ENCODE measurements at places on chromosomes 5 and 9.

- DNase-seq: no peak
Observed at GRCh38 chr5:162487528-162488525, 420.3 kb downstream of the GABRG2 start.

DNA sequence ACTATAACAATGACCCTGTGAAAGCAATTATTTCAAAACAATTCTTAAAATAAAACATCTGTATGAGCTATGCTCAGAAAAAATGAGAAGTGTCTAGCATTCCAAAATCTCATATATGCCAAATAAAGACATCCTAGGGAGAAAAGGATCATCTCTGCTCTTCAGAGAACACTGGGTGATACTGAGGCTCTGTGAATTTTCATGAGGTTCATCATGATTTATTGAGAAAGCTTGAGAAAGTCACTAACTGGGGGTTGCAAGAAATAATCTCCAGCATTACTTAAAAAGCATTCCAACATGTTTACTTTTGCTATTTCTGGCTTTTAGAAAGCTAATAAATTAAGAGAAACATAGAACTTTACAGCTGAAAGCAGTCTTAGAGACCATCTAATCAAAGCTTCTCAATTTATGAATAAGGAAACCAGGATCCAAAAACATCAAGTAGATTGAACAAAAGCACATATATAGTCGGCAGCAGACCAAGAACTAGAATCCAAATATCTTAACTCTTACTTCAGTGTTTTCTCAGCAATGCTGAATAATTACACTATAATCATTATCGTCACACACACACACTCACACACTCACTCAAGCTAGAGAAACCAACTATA, 372.8 kb downstream of the NR2F1-AS1 start:
- no peak for DNase-seq

DNA sequence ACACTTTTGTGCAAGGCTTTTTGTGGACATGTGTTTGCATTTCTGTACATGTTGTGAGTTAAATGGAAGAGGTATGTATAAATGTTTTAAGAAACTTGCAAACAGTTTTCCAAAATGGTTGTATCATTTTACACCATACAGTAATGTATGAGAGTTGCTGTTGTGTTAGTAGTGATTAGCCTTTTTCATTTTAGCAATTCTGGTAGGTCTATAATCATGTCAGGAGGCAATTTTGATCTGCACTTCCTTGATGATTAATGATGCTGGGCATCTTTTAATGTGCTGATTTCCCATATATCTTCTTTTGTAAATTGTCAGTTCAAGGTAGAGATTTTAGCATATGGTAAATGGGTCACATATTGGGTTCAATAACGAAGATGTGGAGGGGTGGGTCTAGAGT, 87.3 kb downstream of the ANKRD18B start:
- no peak for DNase-seq

- DNase-seq: no peak
Observed at GRCh38 chr5:9071524-9071923, 474.4 kb downstream of the SEMA5A start.

- DNase-seq: no peak
Observed at GRCh38 chr5:146967646-146968045, 89.1 kb upstream of the PPP2R2B start.

DNA sequence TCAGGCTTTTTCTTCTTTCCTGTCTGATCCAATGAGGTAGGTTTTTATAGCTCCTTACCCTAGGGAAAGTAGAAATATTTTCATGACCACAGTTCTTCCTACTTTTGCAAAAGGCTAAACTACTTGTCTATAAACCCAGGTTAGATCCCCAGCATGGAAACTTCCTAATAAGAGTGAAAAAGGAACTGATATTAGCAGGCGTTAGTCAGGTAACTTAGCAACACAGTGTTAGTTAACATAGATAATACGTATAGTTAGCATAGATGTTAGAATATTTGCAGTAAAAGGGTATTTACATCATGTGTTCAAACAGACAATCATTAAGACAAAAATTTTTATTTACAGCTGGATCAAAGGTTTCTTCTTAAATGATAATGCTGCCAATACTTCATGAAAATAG, 162.9 kb upstream of the DAB2 start:
- no peak for DNase-seq

DNA sequence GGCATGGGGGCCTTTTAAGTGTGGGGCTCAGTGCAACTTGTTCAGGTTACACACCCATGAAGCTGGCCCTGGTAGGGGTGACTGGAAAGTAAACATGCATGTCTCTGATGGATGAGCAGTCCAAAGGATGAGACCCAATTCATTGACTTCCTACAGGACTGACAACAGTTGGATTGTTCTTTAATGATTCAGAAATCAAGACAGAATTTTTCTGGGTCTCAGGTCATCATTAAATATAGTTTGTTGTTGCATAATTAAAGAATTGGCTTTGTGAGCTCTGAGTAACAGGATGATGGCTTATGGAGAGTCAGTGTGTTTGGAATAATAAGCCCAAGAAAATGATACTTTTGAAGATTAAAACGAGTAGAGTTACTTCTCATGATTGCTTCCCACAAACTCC, 604.2 kb upstream of the CLINT1 start:
- DNase-seq: no peak

GRCh38 chr5:87829217-87829551, 416.5 kb upstream of the CCNH start:
- no peak for DNase-seq

- DNase-seq: no peak
Observed at GRCh38 chr5:144134194-144134826, 36.1 kb downstream of the YIPF5 start.

GRCh38 chr5:125574491-125575044, 828.1 kb upstream of the ZNF608 start:
- no peak for DNase-seq

GRCh38 chr9:22383718-22384117, 62.9 kb upstream of the DMRTA1 start:
- no peak for DNase-seq

DNA sequence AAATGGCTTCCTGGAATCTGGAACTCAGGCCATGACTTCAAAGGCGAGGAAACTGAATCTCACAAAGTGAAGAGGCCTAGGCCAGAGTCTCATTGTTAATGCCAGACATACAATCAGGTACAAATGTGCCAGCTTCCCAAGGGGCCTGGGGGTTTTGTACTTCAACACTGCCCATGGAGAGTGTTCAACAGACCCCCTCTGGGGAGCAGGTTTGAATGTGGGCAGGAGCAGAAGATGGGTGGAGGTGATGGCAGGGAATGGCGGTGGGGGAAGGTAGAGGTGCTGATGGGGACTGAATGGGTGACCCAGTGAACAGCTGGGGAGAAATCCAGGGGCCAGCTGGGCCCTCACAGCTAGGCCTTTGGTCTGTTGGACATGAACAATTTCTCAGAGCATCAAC, 12.0 kb downstream of the FOXI1 start:
- DNase-seq: no peak

GRCh38 chr5:177111720-177112394, 21.7 kb upstream of the NSD1 start:
- DNase-seq: no peak

GRCh38 chr5:124754206-124754927, 7.9 kb upstream of the ZNF608 start:
- no peak for DNase-seq

- no peak for DNase-seq
Observed at GRCh38 chr5:176474476-176474875, 26.3 kb downstream of the FAF2 start.

GRCh38 chr5:31361234-31361633, 167.7 kb downstream of the CDH6 start:
- no peak for DNase-seq

DNA sequence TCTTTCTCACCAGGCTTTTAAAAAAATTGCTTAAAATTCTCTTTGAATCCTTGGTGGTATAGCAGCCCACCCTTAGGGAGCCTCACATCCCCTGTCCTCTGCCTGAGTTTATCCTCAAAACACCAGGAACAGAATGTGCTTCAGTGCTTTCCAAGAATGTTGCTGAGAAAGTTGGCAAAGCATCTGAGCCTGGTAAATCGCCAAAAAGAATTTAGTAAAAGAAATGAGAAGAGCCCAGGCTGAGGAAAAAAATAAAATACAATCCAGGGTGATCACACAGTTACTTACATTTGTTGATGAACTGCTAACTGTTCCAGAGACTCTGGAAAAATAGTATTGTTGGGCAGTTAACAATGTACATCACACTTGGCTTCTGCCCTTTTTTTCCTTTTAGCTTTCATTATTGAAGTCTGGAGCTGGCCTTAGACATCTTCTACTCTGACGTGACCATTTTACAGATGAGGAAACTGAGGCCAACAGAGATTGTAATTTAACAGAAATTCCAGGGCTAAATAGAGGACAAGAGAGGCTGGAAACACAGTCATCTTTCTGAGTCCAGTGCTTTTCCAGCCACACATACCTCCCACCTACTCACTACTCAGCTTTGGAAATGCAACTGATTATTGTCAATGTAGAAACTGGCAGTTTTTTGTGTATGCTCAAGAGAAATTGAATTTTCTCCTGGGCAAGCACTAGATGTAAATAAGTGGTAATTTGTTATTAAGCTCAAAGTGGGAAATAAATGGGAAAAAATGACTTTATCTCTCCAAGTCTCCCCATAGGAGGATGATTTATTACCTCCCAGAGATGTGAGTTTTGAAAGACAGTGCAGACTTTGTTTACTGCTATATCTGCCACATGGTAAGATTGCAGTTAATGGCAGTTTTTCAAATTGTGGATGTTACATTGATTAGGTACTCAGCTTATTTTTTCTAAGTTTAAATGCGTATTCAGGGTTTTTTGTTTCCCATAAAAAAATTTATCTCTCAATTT, 86.7 kb upstream of the ALDH1A1 start:
- DNase-seq: no peak

DNA sequence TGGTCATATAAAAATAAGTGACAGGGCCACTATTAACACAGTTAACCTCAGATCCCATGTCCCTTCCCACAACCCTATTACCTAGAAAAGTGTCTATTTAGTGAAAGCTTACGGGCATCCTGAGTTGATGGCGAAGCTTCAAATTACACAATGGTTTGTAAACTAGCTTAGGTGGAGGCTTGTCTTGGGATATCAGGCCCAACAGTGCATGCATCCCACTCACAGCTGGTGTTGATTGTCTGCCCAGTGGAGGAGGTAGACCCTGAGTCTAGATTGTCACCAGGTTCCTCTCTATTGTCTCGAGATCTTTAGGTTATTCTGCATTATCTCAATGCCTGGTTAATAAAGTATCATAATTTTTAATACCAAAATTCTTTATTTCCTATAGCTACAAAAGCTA, 30.4 kb downstream of the PRELID2 start:
- no peak for DNase-seq

- DNase-seq: no peak
Observed at GRCh38 chr9:119675951-119676350, 306.7 kb upstream of the BRINP1 start.

Measured in NCI-H187 treated with DMSO at 0.1 percent for 48 hours (cell line).